Globus pallidus (tissue), 1 donor: ENCODE measurements at places on chromosomes 1 and 21.

DNA sequence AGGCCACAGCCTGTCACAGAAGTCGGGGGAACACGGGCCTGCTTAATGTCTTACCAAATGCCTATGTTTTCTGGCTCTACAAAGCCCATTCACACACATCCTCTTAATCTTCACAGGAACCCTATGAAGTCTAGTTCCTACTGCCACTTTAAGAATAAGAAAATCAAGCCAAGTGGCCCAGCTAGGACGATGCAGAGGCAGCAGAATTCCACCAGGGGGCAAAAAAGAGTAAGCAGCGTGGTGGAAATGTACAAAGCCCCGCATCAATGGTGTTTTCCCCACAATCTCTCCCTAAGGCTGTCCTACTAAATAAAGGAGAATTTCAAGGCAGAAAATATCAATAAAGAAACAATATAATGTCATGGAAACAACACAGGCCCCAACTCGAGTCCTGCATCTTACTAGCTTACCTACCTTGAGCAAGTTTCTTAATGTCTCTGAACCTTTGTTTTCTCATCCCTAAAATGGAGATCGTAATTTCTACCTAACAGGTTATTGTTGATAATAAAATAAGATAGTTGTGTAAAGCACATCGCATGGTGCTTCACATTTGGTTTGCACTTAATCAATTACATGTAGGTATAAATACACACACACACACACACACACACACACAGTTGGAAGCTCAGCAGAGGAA lies 21.4 kb downstream of the SEC16B start:
- peak; percentile 77 for DNase-seq

DNA sequence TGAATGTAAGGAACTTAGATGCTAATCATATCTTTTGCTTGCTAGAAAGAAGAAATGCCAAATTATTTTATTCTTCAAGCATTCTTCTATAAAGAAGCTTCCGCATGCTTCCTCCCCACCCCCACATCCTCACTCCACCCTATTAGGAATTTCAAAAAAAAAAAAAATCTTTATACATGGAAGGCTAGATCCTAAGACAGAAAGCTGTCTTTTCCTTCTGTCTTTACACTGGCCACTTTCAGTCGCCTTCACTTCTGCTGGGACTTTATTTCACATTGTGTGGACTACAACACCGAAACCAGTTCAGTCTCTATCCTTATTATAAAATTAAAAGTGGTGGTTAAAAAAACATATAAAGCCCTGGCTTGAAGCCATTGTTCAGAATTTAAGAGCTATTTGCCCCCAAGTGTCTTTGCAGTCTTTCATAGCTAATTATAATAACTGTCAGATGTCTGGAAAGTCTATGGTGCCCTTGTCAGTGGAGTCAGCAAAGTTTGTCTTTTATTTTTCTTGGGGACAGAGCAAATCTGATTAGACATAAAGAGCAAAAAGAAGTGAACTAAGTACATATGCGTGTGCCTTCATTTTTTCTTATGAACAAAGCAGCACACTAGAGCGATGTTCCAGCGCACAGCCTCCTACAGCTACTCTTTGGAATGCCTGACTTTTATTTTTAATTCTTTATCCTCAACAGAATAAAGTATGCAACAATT lies 297.7 kb downstream of the PTPRC start:
- DNase-seq, result peak; percentile 55

DNA sequence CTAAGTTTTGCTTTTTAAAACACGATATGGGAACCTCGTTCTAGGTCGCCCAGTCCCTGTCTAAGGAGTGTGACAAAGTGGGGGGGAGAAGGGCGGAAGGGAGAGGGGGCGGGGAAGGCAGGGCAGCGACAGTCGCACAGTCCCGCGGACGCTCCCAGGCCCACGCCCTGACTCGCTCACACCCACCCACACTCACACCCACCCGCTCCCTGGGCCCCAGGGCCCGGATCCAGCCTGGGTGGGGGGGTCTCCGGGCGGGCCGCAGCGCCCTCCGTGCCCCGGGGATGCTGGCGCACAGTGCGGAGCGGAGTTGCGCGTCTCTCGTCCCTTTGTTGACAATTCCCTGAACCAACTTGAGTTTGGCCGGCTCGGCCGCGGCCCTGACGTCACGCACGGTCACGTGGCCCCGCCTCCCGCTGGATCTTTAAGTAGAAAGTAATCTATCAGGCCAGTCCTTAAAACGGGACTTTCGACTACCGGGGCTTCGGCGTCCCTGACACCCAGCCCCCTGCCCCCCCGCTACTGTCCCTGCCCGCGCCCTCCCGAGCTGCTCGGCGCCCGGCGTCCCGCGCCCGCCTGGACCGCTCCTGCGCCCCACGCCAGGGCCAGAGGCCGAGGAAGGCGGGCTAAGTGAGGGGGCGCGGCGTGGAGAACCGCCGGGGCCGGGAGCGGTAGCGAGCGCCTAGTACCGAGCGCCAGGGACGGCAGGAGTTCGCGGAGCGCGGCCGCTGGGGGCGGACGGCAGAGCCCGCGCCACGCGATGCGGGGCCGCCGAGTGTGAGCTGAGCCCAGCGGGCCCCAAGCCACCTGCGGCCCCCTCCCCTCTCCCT lies at the start of gene FOXD3:
Gene FOXD3, plus strand, starts transcription at position 454 of the 830 bp plus-strand sequence. CDS start 492 bp downstream, outside the sequence.
- no peak for DNase-seq

GRCh38 chr1:196400478-196401451 lies 207.5 kb downstream of the KCNT2 start:
- no peak for DNase-seq

- DNase-seq, result no peak
Measured at GRCh38 chr1:212512816-212513559, 80.3 kb downstream of the NENF start.

- DNase-seq, result no peak
Measured at GRCh38 chr1:162019006-162019405, 4.7 kb downstream of the OLFML2B start.

DNA sequence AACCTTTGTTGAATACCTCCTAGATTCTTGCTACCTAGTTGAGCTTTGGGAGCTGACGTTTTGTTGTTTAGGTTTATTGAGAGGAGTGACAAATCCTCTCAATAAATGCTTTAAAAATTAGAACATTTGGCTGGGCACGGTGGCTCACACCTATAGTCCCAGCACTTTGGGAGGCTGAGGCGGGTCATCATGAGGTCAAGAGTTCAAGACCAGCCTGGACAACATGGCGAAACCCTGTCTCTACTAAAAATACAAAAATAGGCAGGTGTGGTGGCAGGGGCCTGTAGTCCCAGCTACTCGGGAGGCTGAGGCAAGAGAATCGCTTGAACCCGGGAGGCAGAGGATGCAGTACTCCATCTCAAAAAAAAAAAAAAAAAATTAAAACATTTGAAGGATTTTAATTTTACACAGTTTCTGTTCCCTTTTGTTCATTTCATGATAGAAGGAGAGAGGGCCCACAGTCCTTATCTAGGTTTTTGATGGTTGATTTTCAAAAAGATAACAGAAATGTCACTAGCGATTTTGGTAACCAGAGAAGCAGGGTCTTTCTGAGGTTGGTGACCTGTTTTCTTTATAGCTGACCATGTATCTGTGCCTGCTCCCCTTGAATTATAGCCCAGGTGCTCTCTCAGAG lies 44.2 kb upstream of the PIGV start:
- DNase-seq, result no peak

DNA sequence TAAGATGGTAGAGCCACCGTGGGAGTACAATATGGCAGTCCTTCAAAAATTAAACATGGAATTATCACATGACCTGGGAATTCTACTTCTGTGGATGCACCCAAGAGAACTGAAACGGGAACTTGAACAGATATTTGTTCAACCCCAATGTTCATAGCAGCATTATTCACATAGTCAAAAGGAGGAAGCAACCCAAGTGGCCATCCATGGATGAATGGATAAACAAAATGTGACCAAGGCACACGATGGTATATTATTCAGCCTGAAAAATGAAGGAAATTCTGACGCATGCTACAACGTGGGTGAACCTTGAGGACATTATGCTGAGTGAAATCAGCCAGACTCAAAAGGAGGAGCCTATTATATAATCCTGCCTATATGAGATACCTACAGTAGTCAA lies 22.8 kb upstream of the LAPTM5 start:
- DNase-seq, result no peak

DNA sequence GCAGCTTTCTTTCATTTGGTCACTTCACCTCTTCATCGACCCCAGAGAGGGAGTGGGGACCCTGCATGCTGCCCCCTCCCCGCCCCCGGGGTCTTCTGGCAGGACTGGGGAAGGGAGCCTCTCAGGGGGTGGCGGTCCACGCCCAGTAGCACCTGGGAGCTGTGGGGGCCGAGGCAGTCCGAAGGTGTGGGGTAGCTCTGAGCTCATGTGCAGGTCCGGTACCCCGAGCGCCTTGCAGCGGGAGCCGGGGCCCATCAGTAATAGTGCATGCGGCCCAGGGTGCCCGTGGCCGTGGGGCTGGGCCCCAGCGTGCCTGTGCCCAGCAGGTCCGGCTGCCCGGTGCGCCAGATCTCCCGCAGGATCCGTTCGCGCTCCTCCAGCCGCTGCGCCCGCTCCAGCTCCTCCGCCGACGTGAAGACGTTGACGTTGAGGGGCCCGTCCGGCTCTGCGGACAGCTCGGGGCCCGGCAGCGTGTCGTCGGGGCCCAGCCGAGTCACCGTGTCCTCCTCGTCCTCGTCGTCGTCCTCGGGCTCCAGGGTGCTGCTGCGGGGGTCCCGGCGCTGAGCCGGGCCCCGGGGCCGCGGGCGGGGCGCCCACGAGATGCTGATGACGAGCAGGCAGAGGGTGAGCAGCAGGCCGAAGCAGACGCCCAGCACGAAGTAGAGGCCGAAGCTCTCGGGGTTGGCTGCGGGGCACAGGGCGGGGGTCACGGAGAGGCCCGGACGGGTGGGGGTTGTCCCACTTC lies 1.2 kb downstream of the EVA1B start:
- no peak for DNase-seq

- peak; percentile 70 for DNase-seq
Measured at GRCh38 chr1:231694075-231694431, 67.5 kb downstream of the DISC1 start.

GRCh38 chr1:3717041-3717714 lies 35.1 kb upstream of the CCDC27 start:
- no peak for DNase-seq

GRCh38 chr1:181117648-181118449 lies 29.3 kb downstream of the IER5 start:
- DNase-seq, result no peak

DNA sequence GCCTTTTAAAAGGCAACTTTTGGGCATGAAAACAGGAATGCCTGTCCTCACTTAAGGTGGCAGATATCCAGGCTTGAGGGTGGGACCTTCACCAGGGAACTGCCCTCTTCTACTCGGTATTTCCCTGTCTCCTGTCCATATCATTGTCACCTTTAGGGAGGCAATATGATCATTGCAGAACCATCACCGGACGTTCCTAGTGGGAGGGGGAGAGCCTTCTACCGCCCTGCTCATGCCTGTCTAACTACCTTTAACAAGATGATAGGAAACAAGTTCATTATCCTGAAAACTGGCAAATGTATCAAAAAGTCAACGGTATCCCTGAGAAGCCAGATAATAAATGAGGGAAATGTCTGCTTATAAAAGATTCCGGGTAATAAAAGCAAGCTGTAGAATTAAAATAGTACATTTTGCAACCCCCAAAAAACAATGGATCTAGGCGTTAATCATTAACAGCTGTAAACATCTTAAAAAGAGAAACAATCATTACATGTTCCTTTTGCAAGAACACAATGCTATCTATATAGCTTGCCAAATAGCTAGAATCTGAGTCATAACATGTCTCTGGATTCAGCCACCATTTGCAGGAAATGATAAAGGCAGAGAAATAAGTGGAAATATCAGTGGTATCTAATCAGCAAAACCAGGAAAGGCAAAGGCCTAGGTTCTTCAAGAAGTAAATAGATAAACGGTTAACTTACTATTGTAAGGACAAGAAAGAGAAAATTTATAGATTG lies 852.9 kb upstream of the ADGRL4 start:
- no peak for DNase-seq

GRCh38 chr1:160101717-160102522 lies 3.5 kb upstream of the IGSF8 start:
- DNase-seq, result no peak

GRCh38 chr1:76048926-76049325 lies 25.6 kb upstream of the ST6GALNAC3 start:
- DNase-seq, result no peak

DNA sequence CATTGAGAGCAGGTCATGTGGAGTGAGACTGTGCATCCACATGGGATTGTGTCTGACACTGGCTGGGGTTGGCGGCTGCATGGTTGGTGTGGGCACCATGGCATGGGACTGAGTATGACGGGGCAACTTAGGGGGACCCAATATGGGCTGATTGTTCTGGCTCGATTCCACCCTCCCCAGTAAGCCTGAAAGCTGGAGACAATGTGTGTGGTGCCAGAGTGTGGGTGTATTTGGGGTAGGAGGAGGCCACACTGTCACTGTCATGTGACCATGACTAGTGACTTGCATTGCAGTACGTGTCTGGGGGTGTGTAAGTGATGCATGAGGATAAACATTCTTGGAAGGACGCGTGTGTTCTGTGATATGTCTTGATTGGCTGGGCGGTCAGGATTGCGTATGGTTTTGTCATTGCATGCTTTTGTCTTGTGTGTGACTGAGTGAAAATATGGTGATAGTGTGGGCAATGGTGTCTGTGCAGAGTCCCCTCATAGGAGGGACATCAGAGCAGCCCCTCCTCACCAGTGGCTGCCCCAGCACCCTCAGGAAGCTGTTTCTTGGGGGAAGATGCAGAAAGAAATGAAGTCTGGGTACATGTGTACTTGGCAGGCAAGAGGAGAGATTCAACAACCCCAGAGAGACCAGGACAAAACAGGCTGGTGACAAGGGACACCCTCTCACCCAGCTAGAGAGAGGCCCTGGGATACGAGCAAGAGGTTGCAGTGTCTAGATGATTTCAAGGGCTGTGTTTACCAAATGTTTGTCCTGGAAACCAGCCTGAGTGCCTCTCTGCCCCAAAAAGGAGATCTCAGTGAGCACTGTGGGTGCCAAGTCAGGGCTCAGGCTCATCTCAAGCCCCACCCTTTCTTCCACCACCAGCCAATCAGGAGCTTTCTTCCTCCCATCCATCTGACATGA lies 36.3 kb downstream of the SDC3 start:
- DNase-seq, result no peak

GRCh38 chr21:29368906-29369305 lies 70.2 kb downstream of the BACH1 start:
- no peak for DNase-seq

DNA sequence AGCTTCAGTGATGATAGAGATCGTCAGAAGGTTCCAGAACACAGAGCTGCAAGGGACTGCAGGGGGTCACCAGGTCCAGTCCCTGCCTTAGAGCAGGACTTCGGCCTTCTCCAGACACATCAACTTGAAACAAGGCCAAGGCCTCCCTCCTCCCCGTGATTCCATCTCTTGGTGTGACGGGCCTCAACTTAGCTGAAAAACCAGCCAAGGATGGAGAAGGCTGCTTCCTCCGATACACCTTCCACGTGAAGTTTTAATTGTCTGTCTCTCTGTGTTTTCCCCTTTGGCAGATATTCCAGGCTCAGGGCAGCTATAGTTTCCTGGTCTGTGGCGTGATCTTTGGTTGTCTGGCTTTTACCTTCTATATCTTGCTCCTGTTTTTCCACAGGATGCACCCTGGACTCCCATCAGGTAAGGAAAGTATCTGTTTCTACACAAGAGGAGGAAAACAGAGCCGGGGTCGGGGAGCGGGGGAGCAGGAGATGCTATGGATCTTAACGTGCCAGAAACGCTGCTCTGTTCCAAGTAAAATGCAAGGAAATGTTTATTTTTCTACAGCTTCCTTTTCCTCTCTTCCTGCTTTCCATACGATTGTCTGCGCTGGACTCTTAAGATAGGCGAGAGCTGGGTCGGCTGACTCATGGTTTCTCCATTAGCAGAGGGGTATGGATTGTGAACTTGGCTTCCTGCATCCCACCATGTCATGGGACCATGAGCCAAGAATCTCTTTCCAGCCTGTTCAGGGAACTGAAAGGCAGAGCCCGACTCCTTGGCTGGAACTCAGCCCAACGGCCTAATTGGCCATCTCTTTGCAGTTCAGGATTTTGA lies 32.8 kb downstream of the ELK4 start:
- peak; percentile 60 for DNase-seq

- DNase-seq, result no peak
Measured at GRCh38 chr1:44946725-44947062, 39.7 kb downstream of the EIF2B3 start.
